ENCODE measurements at places on chromosomes 7 and 10.

DNA sequence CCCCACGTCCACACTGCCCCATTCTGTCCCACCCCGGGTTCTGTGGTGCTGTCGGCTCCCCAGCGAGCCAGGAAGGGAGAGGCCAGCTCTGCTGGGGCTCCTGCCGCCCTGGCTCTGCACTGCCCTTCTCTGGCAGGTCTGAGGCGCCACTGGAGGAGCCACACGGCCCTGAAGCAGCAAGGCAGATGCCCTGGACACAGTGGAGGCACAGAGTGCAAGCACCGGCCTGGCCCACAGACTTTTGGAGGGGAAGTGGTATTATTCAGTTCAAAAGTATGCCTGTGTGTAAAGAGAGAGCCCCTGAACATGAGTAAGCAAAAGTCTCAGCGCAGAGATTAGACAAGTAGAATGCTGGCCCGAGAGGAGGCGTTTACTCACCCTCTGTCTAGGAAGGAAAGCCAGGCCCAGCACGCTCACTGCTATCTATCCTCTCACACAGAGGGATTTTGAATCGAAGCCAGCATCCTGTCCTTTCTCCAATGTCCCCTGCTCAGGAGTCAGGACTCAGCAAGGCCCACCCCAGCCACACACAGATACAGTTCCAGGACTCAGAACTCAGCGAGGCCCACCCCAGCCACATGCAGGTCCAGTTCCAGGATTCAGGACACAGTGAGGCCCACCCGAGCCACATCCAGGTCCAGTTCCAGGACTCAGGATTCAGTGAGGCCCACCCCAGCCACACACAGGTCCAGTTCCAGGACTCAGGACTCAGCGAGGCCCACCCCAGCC is 115.0 kb downstream of the EGFR start:
- peak; percentile 77 for DNase-seq

DNA sequence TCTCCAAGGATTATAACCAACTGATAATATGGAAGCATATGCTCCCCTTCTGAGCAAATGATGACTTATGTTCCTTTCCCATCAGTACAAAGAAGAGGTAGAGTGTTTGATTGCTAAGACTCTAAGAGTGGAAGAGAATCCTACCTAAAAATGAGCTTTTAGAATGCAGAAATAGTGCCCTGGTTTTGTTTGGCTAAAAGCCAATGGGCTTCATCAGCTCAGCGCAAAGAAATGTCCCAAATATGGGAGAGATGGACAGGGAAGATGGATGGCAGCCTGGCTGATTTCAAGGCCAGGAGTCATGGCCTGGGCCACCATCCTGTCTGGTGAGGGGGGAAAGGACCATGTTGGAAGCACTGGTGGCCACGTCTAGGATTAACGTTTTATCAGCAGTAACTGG is 60.2 kb downstream of the GPR26 start:
- DNase-seq: no peak

GRCh38 chr7:156533964-156534363 is 106.6 kb upstream of the RNF32 start:
- no peak for DNase-seq

DNA sequence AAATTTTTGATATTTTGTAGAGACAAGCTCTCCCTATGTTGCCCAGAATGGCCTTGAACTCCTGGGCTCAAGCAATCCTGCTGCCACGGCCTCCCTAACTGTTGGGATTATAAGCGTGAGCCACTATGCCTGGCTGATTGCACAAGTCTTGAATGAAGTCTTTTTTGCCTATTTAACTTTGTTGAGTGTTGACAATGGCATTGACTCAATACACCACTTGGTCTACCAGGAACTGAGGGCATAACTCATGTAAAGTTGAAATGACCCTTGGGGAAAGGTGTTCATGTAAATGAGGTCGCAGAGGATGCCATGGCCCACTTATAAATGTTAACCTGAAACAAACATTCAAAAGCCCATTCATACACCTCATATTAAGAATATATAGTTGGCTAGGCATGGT is 7.4 kb upstream of the UCMA start:
- no peak for DNase-seq

DNA sequence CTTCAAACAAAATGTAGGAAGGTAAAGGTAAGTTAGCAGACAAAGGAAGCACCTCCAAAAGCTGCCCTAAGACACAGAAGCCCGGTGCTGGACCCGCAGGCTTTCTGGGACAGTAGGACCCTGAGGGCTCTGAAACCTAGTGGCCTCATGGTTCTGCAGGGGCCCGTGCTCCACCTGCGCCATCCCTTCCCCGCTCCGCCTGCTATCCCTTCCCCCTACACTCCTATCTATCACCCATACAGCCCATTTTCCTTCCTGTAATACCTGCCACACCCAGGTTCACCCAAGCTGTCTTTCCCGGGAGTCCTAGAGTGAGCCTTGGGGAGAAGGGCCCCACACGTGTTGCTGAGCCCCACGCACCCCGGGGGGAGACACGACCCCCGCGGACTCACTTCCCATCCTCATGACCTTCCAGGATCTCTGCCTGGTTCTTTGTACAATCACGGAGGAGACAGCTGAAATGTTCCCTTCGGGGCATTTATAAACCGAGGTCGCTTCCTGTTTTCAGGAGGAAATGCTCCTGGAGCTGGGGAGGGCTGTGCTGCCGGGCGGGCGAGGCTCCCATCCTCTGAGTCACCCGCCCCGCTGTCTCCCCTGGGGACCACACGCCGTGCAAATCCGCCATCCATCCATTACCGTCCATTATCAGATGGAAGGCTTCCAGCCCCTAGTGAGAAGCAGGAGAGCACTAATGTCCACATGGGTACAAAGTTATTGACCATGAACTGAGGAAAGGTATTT is 251.7 kb upstream of the PITRM1 start:
- no peak for DNase-seq

DNA sequence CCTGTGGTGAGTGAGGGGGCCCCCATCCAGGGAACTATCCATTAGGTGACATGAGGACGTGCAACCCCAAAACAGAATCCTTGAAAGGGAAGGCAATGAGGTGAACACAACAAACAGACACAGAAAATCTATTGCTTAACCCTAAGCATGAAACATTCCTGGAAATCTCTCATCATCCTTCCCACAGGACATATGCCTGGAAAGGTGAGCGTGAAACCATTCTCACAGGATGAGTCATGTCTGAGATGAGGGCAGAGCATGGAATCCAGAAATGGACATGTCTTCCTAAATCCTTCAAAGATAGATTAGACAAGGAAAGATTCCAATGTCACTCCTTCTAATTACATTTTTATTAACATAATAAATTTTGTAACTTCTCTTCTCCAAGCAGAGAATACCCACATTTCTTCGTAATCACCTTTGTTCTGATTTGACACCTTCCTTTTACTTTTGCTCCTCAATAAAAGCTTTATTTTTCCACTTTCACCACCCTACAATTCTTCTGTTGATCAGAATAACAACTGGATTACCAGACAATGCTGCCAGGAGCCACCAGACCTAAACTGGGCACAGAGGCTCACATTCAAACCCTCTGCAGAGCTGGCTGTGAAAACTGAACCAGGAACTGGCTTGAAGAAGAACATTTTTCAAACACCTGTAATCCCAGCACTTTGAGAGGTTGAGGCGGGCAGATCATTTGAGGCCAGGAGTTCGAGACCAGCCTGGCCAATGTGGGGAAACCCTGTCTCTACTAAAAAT is 67.2 kb downstream of the COBL start:
- DNase-seq: no peak

GRCh38 chr10:16586358-16587138 is 64.9 kb upstream of the C1QL3 start:
- peak; percentile 33 for DNase-seq

- DNase-seq: no peak
Measured at GRCh38 chr10:133206356-133207040, 23.5 kb upstream of the UTF1 start.

- DNase-seq: no peak
Measured at GRCh38 chr10:97117372-97117771, 68.4 kb downstream of the SLIT1 start.

GRCh38 chr7:13724977-13725566 is 264.4 kb downstream of the ETV1 start:
- no peak for DNase-seq

DNA sequence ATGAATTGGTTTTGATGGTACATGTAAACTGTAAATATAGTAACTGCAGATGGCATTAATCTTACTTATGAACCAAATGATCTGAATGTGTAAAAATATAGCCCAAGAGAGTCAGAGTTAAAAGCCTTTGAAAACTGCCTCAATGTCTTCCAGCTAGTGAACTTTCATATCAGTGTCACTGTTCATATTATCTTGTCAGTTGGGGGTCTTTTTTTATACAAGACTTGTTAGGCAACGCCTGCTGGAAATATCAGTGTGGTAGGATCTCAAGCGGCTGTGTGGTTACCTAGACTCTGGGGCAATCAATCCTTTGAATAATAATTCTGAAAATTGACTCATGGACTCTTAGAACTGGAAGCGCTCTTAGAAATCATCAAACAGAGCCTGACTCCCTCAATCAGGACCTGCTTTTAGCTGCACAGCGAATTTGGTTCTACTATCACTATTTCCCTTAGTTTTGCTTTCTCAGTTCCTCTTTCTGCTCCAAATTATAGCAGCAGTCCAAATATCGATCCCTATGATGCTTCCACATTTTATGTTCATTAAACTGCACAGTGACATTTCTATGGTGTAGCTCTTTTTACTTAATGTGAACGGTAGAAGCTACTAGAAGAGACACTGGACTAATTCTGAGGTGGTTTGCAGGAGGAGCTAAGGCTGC is 100.1 kb upstream of the COL1A2 start:
- no peak for DNase-seq

GRCh38 chr7:111138193-111138569 is 47.3 kb downstream of the LRRN3 start:
- DNase-seq: peak; percentile 91

GRCh38 chr7:44994877-44995554 is 5.0 kb upstream of the CCM2 start:
- DNase-seq: peak; percentile 34

DNA sequence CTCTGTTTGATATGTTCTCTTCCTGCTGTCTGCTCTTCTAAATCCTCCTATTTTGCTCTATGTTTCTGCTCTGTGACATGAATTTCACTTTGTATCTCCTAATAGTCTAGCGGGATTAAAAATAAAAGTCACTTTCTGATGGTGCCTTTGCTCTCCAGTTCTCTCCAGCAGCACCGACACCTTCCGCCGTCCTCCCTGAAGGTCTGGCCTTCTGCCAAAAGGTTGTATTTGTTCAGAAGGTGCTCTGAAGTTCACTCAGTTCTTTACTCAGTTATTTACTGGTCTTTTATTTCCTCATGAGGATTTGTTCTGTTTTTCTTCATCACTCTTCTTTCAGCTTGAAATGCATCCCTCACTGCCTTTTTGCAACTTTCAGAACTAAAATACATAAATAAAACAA is 11.2 kb upstream of the EPHA1 start:
- DNase-seq: no peak

GRCh38 chr7:98354511-98355249 is 46.2 kb downstream of the BAIAP2L1 start:
- DNase-seq: no peak

DNA sequence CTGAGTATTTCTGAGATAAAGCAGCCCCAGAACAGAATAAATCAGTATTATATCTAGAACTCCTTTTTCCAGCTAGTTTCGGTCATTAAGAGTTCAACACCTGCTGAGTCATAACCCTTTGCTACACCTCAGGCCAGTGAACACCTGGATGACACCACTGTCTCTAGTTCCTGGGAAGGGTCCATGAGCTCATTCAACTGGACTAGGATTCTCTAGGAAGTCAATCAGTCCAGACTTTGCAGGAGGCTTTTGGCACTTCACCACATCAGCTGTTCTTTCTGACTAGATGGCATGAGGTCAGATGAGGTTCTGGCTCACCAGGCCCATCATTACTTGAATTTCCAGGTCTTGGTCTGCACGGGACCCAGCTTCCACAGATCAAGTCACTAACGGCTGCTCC is 11.7 kb downstream of the SLC39A12 start:
- DNase-seq: no peak

DNA sequence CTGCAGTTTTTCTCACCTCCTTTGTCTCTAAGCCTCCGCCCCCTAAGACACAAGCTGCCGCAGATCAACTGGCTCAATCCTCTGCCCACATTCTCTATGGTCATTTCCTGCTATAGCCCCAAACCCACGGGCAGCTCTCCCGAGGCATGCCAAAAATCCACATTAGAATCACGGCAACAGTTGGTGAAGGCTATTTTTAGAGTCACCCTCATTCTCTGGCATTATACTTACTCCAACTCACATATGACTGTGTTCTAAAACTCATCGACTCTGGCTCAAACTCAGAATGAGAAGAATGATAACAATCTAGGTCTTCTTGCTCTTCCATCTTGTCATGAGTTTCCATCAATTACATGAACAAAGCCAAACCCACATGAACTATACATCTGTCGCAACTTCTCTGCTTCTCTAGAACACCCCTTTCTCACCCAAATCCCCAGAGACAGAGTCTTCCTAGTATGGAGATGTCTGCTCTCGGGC is 10.9 kb upstream of the KIAA1549 start:
- DNase-seq: no peak

- peak; percentile 50 for DNase-seq
Measured at GRCh38 chr10:23095966-23096801, 805 bp downstream of the MSRB2 start.

GRCh38 chr10:80589726-80590373 is 52.1 kb downstream of the SH2D4B start:
- DNase-seq: no peak

DNA sequence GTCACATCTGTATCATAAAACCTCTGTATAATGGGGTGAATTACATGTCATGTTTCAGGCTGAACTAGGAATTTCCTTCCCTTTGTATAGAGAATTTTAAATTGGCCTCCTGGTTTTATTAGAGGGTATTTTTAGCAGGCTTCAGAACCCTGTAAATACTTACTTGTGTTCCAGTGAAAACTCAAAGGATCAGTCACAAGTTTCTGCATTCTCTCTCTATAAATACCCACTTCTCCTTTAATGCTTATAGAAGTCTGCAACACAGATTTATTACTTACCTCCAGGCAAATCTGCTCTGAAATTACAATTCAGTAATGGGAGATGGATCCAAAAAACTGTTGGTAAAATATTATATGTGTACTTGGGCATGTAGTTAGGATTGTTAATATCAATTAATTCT is 161.6 kb downstream of the GLI3 start:
- no peak for DNase-seq

DNA sequence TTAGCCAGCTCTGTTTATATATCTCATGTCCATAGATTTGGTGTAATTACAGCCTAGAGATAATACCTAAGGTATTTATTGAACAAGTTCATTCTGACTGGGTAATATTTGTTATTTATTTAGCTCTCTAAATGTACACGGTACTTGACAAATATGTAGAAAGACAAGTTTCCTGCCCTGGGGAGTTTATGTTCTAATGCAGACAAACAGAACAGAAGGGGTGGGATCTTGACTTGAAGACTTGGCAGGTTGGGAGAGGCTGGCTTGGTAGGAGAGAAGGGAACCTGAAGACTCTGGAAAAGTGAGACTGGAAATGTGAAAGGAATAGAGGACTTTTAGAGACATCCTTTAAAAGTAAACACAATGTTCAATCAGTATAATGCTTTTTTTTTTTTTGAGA is 97.7 kb upstream of the CDK6 start:
- DNase-seq: no peak
